ENCODE measurements at places on chromosomes 3 and 15.

DNA sequence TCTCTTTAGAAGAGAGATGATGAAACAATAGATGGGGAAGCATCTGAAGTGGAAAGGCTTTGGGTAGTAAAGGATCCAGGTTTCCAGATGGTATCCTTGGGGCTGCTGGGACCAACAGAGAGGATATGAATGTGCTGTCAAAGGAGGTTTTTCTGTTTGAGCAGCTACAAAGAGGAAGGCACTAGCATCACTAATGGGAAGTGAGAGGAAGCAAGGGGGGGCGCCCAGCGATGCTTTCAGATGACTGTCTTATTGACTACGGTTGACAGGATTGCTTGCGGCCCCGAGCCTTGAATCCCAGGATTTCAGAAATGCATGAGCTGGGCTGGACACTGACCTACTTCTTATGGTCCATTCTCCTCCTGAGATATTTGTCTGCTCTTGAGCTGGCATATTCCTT is 103.8 kb upstream of the GALNT15 start:
- no peak for DNase-seq

- DNase-seq, result no peak
These were observed 34.1 kb upstream of the KLF13 start for GRCh38 chr15:31292391-31293015.

- DNase-seq, result no peak
These were observed 199.5 kb upstream of the TBL1XR1 start for GRCh38 chr3:177396733-177397132.

DNA sequence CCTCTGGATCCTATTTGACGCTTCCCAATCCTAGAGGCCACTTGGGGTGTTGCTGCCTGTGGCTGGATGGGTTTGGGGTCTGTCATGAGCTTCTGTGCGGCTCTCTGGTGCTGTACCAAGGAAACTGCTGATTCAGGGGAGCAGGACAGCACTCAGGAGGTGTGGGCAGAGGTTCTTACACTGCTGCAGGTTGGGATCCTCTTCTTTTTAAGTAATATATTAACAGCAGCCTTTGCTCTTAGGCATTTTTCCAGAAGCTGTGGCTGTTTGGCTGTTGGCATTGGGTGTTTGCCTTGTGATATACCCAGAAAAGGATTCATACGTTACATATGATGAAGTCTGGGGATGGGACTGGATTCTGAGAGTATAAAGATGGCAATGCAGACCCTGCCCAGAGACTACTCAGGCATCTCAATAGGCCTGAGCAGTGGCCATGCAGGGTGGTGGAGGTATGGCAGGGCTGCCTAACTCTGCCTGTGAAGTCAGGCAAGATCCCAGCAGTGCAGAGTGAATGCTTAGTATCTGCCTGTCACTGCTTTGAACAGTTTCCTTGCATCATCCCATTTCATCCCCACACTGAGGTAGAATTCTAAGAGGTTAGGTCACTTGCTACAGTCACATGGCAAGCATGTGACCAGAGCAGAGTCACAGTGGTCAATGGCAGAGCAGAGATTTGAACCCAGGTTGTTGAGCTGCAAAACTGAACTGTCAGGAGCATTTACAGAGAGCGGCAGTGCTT is 3.9 kb downstream of the ABHD6 start:
- no peak for DNase-seq

- DNase-seq, result no peak
These were observed 10.6 kb upstream of the POU1F1 start for GRCh38 chr3:87287011-87287410.

- no peak for DNase-seq
These were observed 5.0 kb upstream of the PRRT3 start for GRCh38 chr3:9957214-9957613.

GRCh38 chr3:129112308-129113052 is 9.1 kb downstream of the RAB43 start:
- DNase-seq, result no peak

- DNase-seq, result no peak
These were observed 27.0 kb downstream of the CRYGS start for GRCh38 chr3:186517218-186517617.

GRCh38 chr15:71874245-71874644 is 63.9 kb downstream of the NR2E3 start:
- no peak for DNase-seq

DNA sequence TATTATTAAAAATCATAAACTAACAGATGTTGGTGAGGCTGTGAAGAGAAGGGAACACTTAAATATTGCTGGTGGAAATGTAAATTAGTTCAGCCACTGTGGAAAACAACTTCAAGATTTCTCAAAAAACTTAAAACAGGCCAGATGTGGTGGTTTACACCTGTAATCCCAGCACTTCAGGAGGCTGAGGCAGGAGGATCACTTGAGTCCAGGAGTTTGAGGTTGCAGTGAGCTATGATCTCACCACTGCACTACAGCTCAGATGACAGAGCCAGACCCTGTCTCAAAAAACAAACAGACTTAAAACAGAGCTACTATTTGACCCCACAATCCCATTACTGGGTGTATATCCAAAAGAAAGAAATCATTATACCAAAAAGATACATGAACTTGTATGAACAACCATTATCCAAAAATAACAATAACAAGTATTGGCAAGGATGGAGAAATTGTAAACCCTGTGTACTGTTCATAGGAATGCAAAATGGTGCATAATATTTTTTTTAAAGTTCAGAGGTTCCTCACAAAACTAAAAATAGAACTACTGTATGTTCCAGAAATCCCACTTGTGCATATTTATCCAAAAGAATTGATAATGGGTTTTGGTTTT is 25.5 kb downstream of the ZNF148 start:
- DNase-seq, result no peak

DNA sequence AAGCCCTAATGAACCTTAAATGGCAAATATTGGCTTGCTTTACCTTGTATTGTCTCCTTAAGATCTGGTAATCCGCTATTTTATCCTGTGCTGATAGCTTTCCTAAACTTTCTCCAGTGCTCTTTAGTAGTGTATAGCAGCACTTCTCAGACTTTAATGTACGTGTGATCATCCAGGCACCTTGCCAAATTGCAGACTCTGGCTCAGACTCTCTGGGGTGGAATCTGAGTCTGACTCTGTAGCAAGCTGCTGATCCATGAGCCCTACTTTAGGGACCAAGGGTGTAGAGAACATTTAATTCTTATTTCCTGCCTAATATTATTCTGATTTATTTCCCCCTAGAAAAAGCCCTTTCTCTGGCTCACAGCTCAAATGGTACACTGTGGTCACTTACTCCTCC is 518.8 kb upstream of the ZNF385D start:
- DNase-seq, result no peak

- DNase-seq, result no peak
These were observed 6.7 kb downstream of the EPHA3 start for GRCh38 chr3:89113893-89114840.

- DNase-seq, result no peak
These were observed 511.9 kb downstream of the ZIC1 start for GRCh38 chr3:147921051-147921450.

All from vagina (tissue), 2 donors.